Activated CD4-positive, alpha-beta T cell treated with anti-CD3 and anti-CD28 coated beads, Interleukin-2, amount 50 U/mL, for 48 hours (primary cell): ENCODE measurements at places on chromosomes 16 and 17.

- DNase-seq: no peak
These were observed 9.0 kb downstream of the MTSS2 start for GRCh38 chr16:70676675-70677498.

DNA sequence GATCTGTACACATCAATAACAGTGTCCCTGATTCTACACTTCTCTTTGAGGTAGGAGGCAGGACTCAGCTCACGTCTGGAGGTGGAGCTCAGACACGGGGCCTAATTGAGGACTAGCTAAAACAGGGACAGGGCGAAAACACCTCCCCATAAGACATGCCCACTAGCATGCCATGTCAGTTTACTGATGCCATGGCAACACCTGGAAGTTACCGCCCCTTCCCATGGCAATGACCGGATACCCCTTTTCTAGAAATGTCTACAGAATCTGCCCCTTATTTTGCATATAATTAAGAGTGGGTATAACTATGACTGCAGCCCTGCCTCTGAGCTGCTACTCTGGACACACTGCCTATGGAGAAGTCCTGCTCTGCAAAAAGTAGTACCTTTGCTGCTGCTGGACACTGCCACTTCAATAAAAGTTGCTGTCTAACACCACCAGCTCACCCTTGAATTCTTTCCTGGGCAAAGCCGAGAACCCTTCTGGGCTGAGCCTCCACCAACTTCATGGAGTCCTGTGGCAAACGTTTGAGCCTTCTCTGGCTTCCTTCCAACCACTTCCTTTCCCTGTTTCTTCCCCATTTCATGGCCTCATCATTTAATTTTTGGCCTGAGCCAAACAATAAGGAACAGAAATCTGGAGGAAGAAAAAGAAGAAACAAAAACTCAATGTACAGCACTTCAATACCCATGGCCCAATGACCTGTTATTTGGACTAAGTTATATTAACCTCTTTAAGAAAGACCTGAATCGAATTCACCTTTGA, 21.0 kb downstream of the PHB1 start:
- no peak for DNase-seq

- no peak for DNase-seq
These were observed 75.6 kb downstream of the MGAT5B start for GRCh38 chr17:76943781-76944213.

DNA sequence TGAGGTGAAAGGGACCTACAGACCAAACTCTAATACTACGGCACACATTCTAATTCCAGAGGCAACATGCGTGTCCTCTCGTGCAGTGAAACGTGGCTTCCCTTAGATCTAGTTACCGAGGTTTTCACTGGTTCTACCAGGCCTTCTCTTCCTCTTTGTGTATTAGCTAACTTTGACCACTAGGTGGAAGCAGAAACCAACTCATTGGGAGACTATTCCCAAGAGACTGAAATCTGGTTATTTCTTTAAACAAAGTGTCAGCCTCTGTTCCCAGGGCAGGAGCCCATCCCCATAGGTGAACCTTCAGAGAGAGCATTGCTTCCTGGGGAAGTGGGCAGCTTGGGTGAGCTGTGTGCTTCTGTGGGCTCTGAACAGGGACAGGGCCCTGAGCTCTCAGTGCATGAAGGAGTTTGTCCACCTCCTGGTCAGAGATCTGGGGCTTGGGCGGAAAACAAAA, 19.7 kb upstream of the RCVRN start:
- DNase-seq: no peak

DNA sequence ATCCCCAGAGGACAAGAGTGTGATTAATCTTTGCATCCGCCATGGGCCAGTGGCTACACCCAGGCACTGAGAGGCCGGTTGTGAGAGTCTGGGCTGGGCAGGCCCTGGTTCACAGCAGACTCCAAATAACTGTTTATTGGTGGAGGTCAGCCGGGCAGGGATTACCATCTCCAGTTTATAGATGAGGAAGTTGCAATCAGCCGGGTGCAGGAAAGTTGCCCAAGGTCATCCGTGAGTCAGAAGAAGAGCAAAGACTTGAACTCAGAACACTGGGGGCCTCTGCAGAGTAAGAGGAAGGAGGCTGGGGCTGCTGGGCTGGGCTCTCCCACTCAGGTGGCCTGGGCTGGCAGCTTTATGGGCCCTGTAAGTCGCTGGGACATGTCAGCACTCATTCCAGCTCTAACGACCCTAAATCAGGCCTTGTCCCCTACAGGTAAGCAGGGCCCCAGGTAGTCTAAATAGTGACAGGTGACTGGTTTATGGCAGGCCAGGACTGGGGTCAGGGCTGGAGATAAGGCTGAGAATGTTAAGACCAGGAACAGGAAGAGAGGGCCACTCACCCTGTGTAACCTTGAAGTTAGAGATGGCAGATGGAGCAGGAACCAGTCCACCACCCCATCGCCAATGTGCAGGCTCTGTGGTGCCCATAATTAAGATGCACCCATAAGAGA, 2.1 kb upstream of the CA4 start:
- no peak for DNase-seq

DNA sequence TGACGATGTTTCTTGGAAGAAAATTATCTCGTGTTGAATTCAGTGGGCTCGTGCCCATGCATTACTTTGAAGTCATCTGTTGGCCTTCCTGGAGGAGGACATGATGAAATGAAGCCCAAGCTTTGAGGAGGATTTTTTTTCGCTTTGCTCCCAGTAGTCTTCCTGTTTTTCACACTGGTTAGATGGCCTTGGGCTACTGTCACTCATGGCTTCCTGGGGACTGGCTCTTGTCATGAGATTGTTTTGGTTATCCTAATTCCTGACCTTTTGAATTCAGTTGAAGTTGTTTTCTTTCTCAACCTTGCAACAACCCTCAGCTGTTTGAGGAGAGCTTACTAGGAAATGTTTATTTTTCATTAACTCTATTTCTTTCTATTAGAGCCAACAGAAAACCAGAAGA, 430.7 kb downstream of the HS3ST3B1 start:
- no peak for DNase-seq

GRCh38 chr16:88309908-88310265, 72.9 kb upstream of the ZNF469 start:
- no peak for DNase-seq

GRCh38 chr16:73415286-73415685, 367.4 kb upstream of the ZFHX3 start:
- DNase-seq: no peak

DNA sequence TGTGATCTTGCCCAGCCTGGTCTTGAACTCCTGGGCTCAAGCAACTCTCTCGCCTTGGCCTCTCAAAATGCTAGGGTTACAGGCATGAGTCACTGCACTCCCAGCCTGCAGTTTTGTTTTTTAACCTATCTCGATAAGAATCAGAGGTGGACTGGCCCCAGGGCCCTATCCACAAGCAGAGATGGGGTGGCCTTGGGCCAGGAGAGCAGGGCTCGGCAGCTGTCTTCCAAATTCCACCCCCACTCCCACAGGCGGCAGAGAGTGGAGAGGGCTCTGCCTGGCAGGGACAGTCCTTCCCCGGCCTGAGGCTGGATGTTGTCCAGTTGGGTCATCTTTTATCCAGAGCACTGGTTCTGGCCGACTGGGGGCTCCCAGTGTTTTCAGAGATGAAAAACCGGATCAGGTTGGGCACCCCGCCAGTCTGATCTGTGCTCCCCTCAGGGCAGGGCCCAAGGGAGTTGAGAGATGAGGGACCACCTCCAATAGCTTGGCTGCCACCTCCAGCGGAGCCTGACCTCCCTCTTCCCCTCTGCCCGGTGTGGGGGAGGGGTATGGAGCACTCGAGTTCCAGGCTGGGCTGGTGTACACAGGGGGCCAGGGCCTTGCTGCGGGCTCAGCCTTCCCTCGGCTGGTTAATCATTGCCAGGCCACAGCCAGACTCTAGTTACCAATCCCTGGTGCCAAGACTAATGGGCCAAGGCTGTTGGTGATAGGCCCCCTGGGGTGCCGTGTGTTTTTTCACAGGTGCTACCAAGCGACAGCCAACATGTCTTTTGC, 30.3 kb upstream of the MYO15B start:
- DNase-seq: no peak

DNA sequence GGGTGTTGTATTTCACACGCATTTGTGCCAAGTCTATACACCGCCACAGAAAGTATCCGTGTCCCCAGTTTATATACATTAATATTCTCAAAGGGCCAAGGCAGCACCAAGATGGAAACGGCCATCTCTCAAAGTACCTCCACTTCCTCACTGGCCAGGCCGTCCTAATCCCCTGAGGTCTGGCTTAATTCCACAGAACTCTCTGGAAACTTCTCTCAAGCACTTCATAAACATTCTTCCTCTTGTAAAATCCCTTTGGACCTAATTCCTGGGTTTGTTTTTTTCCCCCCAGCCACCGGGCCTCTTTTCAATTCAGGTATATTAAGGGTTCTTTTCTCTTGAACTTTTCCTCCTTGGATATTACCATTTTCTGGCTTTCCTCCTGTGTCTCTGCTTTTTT, 5.1 kb upstream of the ERN1 start:
- DNase-seq: no peak

GRCh38 chr16:72921106-72921505, 126.8 kb downstream of the ZFHX3 start:
- DNase-seq: no peak

DNA sequence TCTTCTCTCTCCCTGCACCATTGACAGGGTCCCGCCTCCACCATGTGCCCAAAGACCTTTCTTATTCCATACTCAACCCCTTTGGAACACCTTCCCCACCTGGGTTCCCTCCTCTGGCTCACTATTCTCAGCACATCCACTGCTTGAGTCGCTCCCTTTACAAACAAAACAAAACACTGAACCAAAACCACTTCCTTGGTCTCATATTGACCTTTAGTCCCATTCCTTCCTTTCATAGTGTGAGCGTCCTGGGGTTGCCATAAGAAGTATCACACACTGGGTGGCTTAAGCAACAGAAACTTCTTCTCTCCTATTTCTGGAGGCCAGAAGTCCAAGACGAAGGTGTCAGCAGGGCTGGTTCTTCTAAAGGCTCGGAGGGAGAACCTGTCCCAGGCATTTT, 6.1 kb upstream of the TNRC6C start:
- no peak for DNase-seq

DNA sequence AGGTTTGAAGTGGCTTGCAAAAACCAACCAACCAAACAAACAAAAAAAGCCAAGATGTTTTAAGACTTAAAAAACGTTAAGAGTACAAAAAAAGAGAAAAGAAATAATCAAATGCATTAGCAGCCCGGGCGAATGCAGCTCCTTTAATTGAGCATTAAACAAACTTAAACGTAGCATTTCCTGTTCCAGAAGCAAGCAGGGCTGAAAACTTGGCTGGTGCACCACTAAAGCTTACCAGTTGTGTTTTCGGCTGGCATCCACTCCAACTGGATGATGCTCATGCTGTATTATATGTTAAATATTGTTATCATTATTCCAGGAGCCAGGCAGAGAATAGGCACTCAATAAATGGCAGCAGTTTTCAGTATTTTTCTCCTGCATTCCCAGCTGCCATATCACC, 45.1 kb downstream of the IRX6 start:
- no peak for DNase-seq

- no peak for DNase-seq
These were observed 43.5 kb downstream of the MARF1 start for GRCh38 chr16:15599303-15600070.

- DNase-seq: no peak
These were observed 14.7 kb downstream of the TNS4 start for GRCh38 chr17:40486522-40487370.

- no peak for DNase-seq
These were observed 957 bp downstream of the VPS25 start for GRCh38 chr17:42774066-42774745.

GRCh38 chr17:58823051-58823525, 67.4 kb downstream of the PPM1E start:
- DNase-seq: no peak

DNA sequence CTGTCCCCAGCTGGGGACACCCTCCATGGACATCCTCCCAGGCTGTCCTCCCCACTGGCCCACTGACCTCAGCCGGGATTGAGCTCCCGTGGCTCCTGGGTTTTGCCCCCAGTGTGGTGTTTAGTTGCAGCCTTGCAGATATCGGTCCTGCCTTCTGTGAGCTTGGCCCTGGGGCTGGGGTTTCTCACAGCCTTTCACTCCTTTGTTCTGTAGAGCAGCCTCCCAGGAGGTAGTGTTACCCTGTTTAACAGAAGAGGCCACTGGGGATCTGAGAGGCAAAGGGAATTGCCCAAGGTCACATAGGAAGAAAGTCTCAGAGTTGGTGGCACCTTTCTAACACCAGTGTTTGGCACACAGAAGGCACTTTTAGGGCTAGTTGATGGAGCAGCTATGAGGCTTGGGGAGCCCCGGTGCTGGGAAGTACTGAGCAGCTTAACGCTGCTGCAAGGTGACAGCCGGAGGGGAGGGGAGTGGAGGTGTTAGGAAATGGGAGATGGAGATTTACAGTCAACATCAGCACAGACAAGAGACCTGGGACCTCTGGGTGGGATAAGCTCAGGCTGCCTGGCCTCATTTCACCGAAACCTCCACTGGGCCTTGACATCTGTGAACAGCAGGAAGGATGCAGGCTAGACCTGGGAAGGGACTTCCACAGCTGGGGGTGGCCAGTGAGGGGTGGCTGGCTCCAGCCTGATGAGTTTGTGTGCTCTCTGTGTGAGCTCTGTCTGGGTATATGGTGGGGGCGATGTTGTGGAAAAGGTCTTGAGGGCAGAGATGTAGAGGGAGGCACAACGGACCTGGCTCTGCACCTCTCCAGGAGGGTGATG, 26.1 kb downstream of the CACNA1G start:
- no peak for DNase-seq

DNA sequence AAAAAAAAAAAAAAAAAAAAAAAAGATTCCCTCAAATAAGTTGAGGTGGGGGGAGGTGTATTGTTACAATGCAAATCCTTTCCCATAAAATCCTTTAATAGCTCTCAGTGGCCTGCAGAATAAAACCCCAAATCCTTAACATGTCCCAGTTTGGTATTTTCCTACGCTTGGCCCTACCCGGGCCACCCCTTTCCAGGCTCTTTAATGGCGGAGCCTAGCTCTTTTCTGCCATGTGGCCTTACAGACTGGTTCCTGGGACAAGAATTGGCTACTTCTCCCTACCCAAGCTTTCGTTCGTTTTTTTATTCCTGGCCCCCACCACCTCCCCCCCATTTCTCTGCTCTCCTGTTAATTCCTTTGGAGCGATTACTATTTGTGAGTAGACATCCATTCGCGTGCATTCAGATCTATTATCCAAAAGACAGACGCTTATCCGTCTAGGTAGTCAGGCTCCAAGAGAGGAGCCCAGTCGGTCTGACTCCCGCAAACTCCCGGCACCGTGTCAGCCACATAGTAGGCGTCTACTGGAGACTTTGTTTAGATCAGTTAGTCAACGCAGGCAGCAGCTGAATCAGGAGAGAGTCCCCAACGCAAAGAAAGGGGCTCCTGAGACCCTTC, 813 bp upstream of the THAP11 start:
- DNase-seq: no peak

DNA sequence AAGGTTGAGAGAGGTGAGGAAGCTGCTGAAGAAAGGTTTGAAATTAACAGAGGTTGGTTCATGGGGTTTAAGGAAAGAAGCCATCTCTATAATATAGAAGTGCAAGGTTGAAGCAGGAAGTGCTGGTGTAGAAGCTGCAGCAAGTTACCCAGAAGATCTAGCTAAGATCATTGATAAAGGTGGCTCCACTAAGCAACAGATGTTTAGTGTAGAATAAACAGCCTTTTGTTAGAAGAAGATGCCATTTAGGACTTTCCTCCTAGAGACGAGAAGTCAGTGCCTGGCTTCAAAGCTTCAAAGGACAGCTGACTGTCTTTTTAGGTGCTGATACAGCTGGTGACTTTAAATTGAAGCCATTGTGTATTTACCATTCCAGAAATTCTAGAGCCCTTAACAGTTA, 29.3 kb downstream of the GOSR1 start:
- no peak for DNase-seq
